ENCODE measurements at places on chromosomes 12 and 14.

DNA sequence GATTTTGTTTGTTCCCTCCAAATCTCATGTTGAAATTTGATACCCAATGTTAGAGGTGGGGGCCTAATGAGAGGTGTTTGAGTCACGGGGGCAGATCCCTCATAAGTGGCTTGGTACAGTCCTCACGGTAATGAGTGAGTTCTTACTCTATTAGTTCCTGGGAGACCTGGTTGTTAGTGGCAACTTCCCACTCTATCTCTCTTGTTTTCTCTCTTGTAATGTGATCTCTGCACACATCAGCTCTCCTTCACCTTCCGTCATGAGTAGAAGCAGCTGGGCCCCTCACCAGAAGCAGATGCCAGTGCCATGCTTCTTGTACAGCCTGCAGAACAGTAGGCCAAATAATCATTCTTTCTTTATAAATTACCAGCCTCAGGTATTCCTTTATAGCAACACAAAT lies 29.6 kb upstream of the KCNK10 start:
- no peak for DNase-seq

DNA sequence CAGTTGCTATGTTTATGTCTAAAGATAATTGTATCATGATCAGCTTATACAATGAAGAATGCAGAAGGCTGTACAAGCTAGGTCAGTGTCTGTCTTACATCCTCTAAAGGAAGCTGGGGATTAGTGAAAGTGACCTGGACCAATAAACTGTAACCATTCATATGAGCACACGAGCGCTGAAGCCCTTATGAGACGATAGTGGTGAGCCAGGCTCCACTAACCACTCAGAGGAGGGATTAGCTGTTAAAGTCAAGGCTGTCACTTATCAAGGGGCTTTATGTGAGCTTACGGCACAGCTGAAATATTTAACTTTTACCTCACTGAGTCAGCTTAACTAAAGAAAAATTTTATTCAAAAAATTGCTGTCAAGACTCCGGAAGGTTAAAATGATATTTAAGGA lies 30.3 kb downstream of the NDUFA12 start:
- peak; percentile 9 for DNase-seq

- no peak for DNase-seq
These were observed 93.4 kb upstream of the TMEM233 start for GRCh38 chr12:119500209-119500608.

GRCh38 chr12:108565976-108566375 lies 3.6 kb downstream of the ISCU start:
- peak; percentile 95 for DNase-seq

DNA sequence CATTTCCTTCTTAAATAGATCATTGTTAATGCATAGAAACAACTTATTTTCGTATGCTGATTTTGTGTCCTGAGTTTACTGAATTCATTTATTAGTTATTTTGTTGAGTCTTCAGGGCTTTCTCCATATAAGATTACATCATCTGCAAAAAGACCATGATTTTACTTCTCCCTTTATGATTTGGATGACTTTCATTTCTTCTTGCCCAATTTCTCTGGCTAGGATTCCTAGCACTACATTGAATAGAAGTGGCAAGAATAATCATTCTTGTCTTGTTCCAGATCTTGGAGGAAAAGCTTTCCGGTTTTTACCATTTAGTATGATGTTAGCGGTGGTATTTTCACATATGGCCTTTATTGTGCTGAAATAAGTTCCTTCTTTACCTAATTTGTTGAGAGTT lies 303.0 kb upstream of the RTL1 start:
- DNase-seq = no peak

DNA sequence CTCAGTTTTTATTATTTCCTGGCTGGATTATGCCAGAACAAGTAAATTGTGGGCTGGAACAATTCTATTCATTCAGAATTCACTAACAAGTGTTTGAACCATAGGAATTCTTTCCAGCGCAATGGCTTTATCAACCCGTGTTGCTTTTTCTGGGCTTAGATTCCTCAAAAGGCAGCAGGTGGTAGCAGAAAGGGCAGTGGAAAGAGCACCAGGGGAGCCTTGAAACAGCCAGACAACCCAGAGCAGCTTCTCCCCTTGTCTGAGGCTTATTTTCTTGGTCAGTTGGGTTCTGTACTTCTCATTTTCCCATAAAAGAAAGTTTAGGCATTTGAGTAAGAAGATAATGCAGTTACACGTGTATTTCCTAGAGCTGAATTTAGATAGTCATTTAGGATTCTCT lies 130.7 kb downstream of the OTOGL start:
- peak; percentile 26 for DNase-seq

DNA sequence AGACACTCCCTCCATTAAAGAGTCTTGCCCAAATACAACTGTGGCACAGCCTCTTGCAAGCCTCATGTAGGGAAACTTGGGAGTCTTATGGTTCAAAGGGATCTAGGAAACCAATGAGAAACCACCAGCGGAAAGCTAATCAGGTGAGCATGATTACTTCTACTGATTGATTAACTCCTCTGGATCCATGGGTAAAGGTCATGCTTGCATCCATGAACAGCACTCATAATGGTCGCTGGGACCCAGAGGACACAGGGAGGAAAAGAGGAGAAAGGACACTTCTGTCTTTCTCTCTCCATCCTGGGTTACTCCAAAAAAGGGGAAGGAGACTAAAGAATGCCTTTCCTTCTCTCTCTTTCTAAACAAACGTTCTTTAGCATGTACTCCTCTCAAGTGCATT lies 1397.2 kb downstream of the LRFN5 start:
- DNase-seq = no peak

DNA sequence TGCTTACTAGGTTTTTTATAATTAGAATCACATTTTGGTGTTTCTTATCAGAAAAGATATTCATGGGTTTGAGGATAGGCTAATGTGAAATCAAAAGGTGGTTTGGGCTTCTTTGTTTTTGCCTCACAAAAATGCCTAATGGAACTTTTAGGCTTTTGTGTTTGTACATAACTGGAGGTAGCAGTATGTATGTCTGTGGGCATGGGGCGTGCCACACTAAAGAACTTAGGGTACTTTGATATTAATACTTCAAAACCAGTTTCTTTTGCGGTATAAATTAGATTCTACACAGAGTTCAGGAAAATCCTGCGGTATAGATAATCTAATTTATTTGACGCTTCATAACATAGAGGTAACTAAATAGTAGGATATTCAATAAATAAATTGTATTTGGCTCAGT lies 1.9 kb downstream of the ETV6 start:
- DNase-seq = no peak

DNA sequence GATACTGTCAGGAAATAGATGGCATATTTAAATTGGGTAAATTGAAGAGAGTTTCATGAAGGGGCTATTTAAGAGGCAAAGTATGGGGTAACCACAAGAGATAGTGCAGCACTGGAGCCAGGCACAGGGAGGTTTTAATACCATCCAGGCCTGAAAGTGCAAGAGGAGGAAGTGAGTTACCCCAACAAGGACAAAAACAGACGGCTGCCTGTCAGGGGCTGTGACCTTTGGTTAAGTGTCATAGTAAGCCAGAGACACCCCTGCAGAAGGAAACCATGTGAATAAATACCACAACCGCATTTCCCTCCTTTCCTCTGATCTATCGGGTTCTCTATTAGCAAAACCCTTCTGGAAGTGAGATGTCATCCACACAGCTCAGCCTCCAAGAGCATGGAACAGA lies 122.0 kb upstream of the DHRS4 start:
- DNase-seq = no peak

- DNase-seq = no peak
These were observed 226.7 kb upstream of the ABCD2 start for GRCh38 chr12:39846304-39846703.

DNA sequence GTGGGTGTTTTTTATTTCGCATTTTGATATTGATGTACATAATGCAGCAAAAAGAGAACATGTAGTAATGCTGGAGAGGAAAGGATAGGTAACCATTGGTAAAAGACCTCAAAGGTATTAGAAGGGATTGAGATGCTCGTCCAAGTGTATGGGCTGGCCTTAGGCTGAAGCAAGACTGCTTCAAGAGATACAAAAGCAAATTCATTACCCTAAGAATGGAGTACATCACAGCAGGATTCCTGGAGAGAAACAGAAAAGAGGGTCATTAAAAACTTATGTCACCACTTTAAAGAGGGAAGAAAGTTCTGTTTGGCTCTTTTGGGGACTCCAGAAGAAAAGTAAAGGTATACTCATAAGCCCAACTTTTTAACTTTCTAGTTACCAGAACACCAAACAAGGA lies 420.5 kb downstream of the ZFP36L1 start:
- DNase-seq = no peak

DNA sequence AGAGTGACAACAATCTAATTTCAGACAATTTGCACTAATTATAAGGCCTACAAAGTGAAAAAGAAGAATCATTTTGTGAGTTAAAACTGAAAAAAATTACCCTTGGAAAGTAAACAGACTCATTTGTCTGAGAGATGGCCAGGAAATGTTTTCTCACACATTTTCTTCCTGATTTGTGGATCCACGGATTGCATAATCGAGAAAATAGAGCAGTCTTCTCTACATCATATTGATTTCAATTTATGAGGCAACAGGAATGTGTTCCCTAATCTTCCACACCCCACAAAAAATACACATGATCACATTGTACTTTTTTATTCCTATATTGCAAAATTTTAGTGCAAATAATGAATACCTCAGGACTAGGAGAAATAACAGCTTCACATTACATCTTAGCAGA lies 160.8 kb downstream of the CCER1 start:
- DNase-seq = no peak

GRCh38 chr12:109252799-109253198 lies 56.3 kb downstream of the FOXN4 start:
- DNase-seq = no peak

DNA sequence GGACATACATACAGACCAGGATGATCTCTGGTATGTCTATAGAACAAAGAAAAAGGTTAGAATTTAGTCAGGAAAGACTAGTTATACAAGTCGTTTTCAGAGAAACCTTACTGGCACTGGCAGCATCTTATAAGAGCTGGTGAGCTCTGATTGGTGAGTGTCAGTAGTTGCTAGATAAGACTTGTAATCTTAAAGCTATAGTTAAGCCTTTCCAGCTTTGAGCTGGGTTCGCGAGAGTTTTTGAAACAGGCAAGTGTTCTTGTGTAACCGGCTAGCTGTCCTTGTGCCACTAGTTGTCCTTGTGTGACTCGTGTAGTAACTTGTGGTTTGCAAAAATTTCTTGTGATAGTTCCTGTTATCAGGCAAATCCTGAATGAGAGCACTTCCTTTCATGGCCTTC lies 740.9 kb downstream of the GALC start:
- peak; percentile 34 for DNase-seq

GRCh38 chr14:76257111-76257803 lies 105.5 kb downstream of the GPATCH2L start:
- no peak for DNase-seq

- DNase-seq = no peak
These were observed 945 bp downstream of the HCAR1 start for GRCh38 chr12:122729583-122730214.

GRCh38 chr12:18849761-18850160 lies 111.8 kb downstream of the CAPZA3 start:
- peak; percentile 34 for DNase-seq

- DNase-seq = no peak
These were observed 52.6 kb downstream of the GALC start for GRCh38 chr14:87940382-87940781.

DNA sequence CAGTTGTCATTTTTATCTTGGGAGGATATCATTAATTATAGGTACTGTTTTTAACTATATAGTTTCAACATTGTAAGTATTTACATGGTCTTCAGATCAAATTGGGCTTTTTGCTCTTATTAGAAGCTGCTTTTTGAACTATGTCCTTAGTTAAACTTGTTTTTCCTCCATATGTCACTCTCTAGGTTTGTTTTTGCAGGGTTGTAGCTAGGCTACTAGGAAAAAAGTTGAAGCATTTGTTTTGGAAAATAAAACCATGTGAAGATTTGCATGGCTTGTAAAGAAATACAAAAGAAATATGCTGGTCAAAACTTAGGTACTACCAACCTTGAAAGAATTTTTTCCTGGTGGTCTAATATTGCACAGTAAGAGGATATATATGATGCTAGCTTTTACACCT lies 3.4 kb downstream of the ARID2 start:
- DNase-seq = no peak

- DNase-seq = no peak
These were observed 218.1 kb upstream of the RTL1 start for GRCh38 chr14:101121508-101122139.

DNA sequence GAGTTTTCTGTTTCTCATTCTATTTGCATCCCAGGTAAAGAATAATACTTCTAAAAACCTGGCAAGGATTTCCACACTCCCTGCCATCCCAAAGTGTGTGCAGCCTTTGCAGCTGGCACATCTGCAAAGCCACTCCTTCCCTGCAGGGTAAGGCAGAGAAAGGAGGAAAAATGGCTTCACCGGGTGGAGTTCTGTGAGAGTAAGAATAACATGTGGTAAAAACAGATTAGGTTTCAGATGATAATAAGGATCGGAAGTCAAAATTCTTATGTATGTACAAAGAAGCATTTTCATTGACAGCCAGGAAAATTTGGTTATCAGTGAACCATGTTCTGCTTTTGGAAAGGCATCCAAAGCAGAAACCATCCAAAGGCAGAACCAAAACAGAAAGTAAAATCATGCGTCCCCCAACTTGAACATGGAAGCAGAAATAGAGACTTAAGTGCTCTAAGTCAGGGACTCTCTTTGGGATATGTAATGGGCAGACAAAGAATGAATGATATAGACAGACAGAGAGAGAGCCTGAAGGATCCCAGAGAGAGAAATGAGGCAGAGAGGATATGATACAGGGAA lies 192.6 kb upstream of the CCDC196 start:
- DNase-seq = no peak

GRCh38 chr12:7751394-7751793 lies 4.2 kb upstream of the CLEC4C start:
- no peak for DNase-seq

GRCh38 chr14:21652209-21652808 lies 1.3 kb upstream of the OR4E2 start:
- no peak for DNase-seq

DNA sequence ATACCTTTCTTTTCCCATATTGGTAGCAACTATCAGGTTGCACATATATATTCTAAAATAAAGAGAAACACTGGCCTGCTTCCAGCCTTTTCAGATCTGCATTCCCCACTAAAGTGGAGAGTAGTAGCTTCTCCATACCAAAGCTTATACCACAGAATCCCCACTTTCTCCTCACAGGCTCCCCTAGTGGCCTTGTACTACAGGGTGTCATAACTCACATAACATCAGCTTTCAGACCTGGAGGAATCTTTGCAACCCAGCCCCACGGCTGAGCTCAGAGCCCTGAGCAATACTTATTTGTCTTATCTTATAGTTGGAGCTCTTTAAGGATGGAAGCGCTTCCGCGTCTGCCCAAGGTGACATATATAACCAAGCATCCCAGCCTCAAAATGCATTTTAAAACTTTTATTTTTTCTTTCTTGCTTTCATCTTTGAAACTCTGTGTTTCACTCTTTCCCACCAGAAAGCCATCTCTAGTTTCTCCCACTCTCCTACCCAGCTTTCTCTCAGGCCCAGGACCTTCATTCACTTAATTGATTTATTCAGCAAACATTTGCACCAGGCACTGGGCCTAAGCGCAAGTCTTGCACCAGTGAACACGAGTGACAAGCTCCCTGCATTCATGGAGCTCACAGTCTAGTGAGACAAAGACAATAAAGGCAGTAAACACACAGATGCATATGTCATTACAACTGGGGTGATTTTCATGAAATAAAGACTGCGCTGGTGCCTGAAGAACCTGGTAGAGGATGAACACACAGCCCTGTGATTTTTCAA lies 254.7 kb downstream of the IPO8 start:
- DNase-seq = no peak

Measured in kidney tubule cell (primary cell).